ENCODE measurements at places on chromosomes 2 and 18.

DNA sequence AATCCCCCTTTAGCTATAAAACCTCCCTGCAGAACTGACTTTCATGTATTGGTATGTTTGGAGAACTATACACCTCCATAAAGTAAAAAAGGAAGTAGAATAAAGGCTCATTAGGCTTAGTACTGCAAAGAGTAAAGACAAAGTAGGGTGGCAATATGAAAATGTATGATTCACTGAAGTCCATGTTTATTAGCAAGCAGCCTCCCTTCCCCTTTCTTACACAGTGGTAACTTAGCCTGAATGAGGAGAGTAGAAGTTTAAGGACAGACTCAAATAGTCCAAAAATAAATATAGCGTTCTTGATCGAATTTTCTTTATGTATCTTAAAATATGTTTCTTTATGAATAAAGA lies 1.5 kb downstream of the ZNF804A start:
- DNase-seq: no peak

GRCh38 chr2:216838151-216838550 lies 21.7 kb downstream of the TNP1 start:
- no peak for DNase-seq

- no peak for DNase-seq
Measured at GRCh38 chr2:222797261-222797660, 63.6 kb upstream of the ACSL3 start.

- no peak for DNase-seq
Measured at GRCh38 chr2:14626873-14627272, 5.6 kb upstream of the LRATD1 start.

DNA sequence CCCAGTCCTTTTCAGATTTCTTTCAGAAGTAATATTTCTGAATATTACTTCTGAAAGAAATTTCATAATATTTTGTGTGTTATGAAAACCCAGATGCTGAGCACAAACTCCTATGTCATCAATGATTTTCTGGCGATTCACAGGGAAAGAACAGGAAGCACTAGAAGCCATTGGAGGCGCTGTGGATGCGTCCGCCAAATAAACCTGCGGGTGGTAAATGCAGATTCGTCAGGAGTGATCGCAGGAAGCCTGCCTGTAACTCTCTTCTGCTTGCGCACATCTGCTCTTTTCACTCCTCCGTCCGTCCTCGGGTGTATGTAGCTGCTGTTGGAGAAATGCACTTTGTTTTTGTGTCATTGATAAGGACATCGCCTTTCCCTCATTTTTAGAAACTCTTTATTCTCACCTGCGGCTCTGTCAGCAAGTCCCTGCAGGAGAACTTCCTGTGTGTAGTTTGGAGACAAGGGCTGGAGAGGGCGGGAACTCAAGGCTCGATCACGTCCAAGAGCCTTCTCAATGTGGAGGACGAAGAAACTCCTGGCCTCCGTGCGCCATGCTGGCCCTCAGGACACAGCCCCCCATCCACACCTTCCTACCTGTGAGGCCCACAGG lies 483.8 kb downstream of the GALR1 start:
- DNase-seq: no peak

DNA sequence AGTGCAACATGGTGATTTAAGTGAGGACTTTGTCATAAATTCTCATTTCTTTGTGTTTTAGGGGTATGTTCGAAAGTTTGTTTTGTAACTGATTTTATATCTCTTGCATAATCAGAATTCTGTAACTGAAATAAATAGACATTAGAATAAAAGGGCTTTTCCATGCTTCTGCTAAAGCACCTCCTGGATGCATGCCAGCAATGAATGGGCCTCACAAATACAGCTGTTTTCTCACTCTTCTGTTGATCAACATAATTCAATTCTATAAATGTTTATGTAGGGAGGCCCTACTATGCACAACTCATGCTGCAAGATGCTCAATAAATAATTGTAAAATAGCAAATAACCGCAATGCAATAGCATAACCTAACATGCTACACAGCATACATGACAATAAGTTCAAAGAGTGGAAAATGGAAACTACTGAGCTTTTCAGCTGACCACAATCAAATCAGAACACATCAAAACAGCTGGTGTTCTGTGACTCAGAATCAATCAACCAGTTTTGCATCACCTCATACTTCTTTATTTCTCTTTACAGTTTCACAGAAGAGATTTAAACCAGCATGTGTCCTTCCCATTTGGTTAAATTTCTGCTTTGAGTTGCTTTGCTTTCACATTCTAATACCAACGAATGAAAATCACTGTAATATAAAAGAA lies 11.0 kb downstream of the CDH7 start:
- DNase-seq: no peak

DNA sequence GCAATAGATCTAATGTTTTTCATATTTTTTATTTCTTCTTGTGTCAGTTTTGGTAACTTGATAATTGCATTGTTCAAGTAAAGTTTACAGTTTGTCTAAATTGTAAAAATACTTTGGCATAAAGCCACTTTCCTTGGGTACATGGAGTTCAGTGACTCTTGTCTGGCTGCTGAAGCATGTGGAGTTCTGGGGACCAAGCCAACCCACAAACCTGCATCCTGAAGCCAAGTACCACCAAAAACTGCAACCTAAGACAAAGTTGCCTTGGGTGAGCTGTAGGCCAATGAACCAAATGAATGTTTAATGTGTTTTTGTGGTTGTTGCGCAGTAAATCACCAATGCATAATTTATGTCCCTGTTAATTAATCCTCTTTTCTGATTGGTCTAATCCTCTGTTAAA lies 872.6 kb downstream of the BCL11A start:
- DNase-seq: no peak

GRCh38 chr2:63052411-63053080 lies 1.9 kb downstream of the OTX1 start:
- DNase-seq: no peak

- no peak for DNase-seq
Measured at GRCh38 chr2:201915446-201915845, 109.1 kb downstream of the CDK15 start.

DNA sequence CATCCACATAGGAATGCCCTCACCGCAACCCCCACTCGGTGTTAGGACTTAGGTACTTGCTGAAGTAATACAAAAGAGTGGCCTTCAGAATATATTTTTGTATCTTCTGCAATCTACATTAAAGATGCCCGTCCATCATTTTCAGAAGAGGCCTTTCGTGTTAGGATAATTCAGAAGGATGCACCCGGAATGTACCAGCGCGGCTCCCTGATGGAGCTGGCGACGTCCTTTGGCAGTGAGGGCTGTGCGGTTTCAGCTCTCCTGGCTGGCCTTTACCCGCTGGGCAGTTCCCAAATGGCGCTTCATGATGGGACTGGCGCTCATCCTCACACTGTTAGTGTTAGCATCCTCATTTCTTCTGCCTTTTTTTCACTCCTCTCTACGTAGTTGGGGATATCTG lies 15.3 kb downstream of the TWIST2 start:
- no peak for DNase-seq

- DNase-seq: no peak
Measured at GRCh38 chr2:19488009-19488691, 129.7 kb upstream of the OSR1 start.

DNA sequence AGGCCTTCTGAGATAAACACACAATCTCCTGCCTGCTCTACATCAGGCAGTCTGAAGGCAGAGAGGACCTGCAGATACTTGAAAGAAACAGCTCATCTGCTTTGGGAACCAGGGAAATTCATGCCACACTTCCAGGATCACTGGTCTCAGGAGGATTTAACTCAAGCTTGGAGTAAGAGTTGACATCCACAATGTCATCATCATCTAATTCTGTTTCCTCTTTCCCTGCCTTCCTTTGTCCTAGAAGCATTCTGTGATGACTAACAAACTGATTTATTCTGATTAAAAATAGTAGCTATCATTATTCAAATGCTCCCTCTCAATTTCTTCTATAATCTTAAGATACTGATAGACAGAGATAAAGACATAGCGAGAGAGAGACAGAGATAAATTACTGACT lies 766.8 kb downstream of the BCL11A start:
- DNase-seq: no peak

All from activated gamma-delta T cell treated with anti-CD3 and anti-CD28 coated beads, Interleukin-2, amount 50 U/mL, for 16 hours (primary cell).